ENCODE measurements at places on chromosomes 6 and 20. TPM values are rescaled to one million over a fixed set of nuclear protein-coding genes. Genes with fewer than 3 reads are reported as not detected.

The PNLDC1 gene
- 0.94 TPM for total RNA-seq

The DEFB114 gene
- total RNA-seq, result not detected

The FOXQ1 gene
- not detected for total RNA-seq

The DDAH2 gene
- 5.4 TPM for total RNA-seq

The EPPIN gene
- total RNA-seq, result not detected
